ENCODE measurements at places on chromosomes 13 and 19. TPM values are rescaled to one million over a fixed set of nuclear protein-coding genes. Genes with fewer than 3 reads are reported as not detected.

Gene MISP3
- total RNA-seq = 0.64 TPM

Gene P2RY11
- total RNA-seq = 1.7 TPM

Gene CALR3
- total RNA-seq = not detected

Gene ATP8A2
- total RNA-seq = under 0.01 TPM

Gene MEIOSIN
- total RNA-seq = not detected

Gene NLRP12
- not detected for total RNA-seq

Gene TNFRSF19
- total RNA-seq = 7.0 TPM

Gene ACER1
- total RNA-seq = not detected

Gene TEX29
- total RNA-seq = not detected

Gene WDR83
- total RNA-seq = 11.7 TPM

Gene CCNA1
- 61.6 TPM for total RNA-seq

Gene TMEM238
- 24.3 TPM for total RNA-seq

Gene ZNF837
- total RNA-seq = 1.9 TPM

Gene NFKBIB
- total RNA-seq = 21.2 TPM

Gene MBNL2
- total RNA-seq = 23.9 TPM

Gene MAU2
- total RNA-seq = 23.4 TPM

Gene ZNF607
- total RNA-seq = 5.5 TPM

Gene HSH2D
- total RNA-seq = 0.96 TPM

Gene SERPINE3
- not detected for total RNA-seq

Gene PNMA8A
- total RNA-seq = 2.3 TPM

Gene LYPD3
- 13.0 TPM for total RNA-seq

Gene CFAP97D2
- not detected for total RNA-seq

Gene CD37
- not detected for total RNA-seq

Gene IGFL3
- not detected for total RNA-seq

Gene SPRY2
- total RNA-seq = 4.5 TPM

Gene RNF17
- not detected for total RNA-seq

Gene TNNI3
- 0.72 TPM for total RNA-seq

Gene LGALS14
- not detected for total RNA-seq

Gene ZNF154
- 1.4 TPM for total RNA-seq

Gene TMPRSS9
- total RNA-seq = not detected

Gene PCDH9
- total RNA-seq = 0.24 TPM

Gene CEACAM20
- not detected for total RNA-seq

Gene SH2D3A
- 129 TPM for total RNA-seq

Gene IGFL1
- total RNA-seq = not detected

Gene MAP2K7
- 11.5 TPM for total RNA-seq

Gene CEACAM16
- not detected for total RNA-seq

Gene SPATA13
- 1.9 TPM for total RNA-seq

Gene ZNF880
- total RNA-seq = 25.4 TPM

Gene USPL1
- 16.4 TPM for total RNA-seq
